Activated CD4-positive, alpha-beta T cell treated with anti-CD3 and anti-CD28 coated beads for 24 hours (primary cell): ENCODE measurements at places on chromosomes 7 and 10.

DNA sequence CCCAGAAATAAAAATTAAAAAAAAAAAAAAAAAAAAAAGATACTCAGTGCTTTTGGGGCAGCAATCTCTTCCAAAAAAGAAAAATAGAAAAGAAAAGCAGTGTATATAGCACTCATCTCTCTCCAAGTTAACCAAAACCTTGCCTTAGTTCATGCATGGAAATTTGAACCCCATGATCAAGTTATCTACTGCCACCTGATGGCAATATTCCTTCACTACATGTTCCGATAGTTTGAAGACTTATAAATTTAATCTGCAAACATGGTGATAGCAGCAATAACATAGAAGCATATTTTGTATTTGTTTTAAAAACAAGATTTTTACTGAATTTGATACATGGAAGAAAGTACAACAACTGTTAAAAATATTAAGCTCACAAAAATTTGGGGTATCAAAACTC, 48.6 kb upstream of the SLIT1 start:
- no peak for DNase-seq

GRCh38 chr7:94957061-94957460, 49.7 kb downstream of the PPP1R9A start:
- no peak for DNase-seq

DNA sequence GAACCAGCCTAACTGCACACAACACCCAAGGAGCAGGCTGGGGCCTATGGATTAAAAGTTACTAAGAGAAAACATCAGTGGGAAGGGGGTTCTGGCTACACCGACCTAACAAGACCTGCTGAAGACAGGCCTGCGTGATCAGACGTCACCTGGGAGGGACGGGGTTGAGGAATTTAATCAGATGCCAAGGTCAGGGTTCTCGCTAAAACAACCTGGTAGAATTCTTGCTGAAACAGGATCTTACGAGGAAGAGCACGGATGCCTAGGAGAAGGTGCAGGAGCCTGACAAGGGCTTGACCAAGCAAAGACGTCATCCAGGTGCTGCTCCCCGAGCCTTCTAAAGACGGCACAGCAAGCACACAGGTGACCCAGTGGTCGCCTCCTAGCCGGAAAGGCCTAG, 1.6 kb downstream of the IDI2 start:
- DNase-seq = no peak

GRCh38 chr7:155357573-155358041, 59.9 kb downstream of the INSIG1 start:
- no peak for DNase-seq

DNA sequence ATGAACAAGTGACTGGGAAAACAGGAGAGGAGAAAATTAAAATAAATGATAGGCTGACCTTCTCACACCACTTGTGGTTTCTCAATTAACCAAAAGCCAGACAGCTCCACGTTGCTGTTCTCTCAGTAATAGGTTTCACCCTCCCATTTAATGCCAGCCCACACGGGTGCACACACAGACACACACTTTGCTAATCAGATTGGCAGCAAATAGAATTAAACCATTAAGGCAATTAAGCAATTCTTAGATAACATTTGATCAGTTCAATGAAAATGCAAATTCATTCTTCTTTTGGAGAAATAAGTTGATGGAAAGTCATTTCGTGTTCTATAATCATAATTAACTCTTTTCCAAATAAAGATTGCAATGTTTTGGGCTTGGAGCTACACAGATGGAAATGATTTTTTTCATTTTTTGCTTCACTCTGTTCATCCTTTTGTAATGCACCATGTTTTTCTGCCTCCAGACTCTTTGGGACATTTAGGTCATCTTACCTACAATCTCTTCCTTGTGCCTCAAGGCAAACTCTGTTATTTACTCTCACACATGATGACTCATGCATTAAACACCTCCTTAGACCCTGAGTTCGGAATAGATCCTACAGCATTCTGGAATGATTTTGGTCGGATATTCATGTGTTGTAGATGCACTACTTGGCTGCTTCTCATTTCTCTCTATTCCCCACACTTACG, 700.7 kb downstream of the AUTS2 start:
- DNase-seq = no peak

- DNase-seq = no peak
These were observed 103.7 kb downstream of the MACC1 start for GRCh38 chr7:20113427-20114027.

DNA sequence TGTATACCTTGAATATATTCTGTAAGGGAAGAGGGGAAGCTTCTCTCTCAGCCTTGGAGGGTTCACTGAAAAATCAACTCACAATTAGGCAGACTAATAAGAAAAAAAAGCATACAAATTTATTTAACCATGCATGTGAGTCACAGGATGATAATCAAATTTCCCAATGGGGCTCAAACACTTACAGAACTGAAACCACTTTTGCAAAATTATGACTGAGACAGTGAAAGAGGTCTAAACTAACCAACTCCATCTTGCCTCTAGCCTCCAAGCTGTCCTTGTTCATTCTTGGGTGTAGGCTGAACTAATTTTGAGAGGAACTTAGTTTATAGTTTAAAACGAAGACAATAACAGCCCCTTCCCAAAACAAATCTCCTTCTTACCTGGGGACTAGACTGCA, 618.3 kb upstream of the AUTS2 start:
- no peak for DNase-seq

DNA sequence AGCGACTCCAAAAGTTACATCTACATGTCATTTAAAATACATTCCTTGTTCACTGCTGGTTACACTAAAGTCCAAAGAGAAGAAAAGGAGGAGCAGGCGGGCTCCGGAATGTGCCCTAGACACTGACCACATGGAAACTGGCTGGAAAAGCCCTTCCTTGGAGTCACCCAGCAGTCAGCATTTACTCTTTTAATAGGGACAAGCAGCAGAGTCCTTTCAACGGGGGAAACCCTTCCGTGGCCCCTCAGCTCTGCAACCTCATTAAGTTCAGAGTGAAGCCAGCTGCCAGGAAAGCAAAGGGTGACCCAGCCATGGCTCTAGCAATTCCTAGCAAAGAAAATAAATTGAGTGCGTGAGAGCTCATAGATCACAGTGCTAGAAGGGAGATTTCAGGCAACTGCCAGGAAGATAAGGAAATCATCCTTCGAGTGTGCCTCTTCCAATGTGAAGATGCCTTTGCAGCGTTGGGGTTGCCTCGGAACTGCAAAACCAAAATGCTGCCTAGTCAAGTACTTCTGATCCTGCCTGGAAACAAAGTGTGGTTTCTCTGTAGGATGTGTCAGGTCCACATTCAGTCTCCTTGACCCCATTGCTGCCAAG, 101.6 kb downstream of the SORBS1 start:
- DNase-seq = no peak

GRCh38 chr10:31479752-31480151, 160.7 kb downstream of the ZEB1 start:
- DNase-seq = no peak

DNA sequence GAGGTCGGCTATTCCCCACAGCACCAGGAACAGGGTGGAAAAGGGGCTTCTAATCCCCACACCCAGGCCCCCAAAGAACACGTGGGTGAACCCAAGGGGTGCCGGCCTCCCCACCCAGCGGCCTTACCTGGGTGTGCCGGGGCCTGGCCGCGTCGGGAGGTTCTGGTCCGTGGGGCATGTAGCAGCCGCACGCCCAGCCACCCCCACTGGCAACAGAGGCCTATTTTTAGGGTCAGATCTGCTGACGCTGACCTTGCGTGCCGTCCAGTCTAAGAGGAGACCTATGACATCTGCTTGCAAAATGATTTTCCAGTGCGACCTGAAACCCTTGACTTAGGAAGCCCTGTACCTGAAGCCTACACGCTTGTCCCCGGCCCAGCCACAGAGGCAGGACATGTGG, 38.0 kb upstream of the SAMD8 start:
- DNase-seq = no peak

- no peak for DNase-seq
These were observed 17.6 kb downstream of the SFTPA2 start for GRCh38 chr10:79542626-79543025.

- DNase-seq = no peak
These were observed 67.9 kb downstream of the CELF2 start for GRCh38 chr10:11085545-11085944.

- no peak for DNase-seq
These were observed 270.5 kb upstream of the MKLN1 start for GRCh38 chr7:131057015-131057793.

GRCh38 chr10:77264107-77264506, 373.5 kb downstream of the KCNMA1 start:
- DNase-seq = no peak

DNA sequence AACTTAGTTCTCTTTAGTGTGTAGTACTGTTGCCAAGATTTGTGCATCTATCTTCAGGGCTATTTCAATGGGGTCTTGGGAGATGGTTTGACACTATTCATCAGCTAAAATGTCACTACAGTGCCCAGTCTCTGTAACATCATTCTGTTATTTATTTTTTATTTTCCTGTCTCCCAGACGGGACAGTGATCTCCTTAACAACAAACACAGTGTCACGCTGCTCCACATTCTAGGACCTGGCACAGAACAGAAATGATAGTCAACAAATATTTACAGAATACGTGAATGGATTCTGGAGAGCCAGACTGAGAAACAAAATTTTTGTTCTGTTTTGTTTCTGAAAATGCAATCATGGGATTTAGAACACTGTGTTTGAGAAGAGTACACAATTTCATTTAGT, 937.7 kb upstream of the LRRN3 start:
- DNase-seq = no peak

DNA sequence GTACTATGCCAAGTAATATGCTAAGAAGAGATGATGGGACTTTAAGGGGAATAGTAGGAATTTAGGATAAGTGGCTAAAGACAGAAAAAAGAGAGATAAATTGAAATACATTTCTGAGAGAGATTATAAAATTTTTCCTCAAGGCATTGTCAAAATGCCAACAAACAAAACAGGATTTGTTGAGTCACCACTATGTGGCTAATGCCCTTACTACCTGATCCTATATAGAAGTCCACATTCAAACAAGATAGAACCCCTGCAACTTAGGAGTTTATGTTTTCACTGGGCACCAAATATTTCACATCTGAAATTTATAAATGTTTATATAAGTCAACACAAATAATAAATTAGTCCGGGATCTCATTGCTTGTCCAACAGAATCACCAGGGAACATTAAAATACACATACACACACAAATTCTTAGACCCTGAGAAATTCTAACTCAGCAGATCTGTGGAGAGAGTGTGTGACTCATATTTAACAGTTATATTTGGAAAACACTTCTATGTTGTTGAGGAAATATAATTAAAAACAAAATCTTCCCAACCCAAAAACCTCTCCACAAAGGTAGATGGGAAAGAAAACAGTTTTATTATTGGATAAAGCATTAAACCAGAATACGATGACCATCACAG, 154.3 kb downstream of the PPP1R3A start:
- DNase-seq = no peak

DNA sequence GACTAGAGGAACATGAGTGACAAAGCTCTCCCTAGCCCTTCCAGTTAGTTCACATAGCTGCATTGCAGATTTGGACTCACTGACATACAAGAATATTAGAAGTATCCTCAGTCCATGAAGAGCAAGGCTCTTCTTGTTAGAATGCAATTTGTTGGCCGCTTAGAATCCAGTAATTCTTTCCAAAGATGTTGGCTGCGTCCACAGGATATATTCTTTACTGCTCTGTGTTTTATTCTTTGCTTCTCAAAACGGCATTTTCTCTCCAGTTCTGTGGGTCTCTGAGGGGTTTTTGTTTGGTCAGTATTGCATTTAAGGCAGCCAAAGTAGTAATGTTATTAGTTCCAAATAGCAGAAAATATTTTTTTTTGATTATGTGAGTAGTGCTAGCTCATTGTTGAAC, 588.6 kb downstream of the DNAJB9 start:
- DNase-seq = no peak

DNA sequence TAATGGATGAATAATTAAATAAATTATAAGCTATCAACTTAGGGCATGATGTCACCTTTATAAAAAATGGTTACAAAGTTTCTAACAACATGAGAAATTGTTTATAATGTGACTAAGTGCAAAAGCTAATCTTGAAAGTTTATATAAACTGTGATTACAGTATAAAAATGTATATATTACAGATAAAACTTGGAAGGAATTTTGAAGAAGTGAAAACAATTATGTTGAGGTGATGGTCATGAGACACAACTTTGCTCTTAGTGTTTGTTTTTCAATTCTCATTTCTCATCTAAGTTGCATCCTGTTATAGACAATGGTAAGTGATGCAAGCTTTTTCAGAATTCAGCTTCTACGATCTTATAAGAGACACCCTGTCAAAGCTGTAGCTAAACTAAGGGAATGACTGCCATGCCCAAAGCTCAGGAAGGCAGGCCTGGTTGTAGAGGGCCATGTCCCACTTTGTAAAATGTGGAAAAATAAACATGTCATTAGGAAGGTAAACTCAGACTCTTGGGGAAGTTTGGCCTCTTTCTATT, 23.9 kb downstream of the MACC1 start:
- DNase-seq = no peak

GRCh38 chr10:31001740-31002139, 29.9 kb downstream of the ZNF438 start:
- no peak for DNase-seq

DNA sequence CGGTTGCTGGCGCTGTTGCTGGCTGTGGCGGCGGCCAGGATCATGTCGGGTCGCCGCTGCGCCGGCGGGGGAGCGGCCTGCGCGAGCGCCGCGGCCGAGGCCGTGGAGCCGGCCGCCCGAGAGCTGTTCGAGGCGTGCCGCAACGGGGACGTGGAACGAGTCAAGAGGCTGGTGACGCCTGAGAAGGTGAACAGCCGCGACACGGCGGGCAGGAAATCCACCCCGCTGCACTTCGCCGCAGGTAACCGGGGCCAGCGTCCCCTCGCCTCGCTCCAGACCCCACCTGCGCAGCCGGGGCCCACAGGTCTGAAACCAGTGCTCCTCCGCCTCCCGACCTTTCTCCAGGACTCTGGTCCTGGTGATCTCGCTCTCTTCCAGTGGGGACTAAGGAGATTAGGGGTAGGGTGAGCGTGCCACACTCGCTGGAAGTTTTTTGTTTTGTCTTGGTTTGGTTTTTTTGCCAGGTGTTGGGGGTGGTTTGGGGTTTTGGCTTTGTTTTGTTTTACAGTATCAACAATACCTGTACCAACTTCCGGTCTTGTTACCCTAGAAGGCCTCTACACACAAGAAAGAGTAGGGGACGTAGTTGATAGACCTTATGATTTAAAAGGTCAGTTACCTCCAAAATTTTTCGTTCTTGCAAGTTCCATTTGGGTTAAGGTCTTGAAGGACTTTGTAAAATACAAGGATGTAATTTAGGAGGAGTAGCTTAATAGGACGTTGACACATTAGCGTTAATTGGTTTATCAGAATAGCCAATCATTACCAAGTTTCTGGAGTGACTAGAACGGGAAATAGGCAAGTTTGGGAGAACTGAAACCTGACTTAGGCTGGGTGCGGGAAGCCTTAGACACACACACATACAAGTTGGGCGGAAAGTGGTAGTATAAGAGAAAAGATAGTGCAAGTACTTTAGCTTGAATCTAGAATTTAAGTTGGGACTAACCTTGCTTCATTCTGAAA, 704 bp downstream of the TNKS2 start:
- no peak for DNase-seq

GRCh38 chr10:70528741-70529362, 50.3 kb downstream of the PALD1 start:
- no peak for DNase-seq
